ENCODE measurements at places on chromosomes 1 and 21. TPM values are rescaled to one million over a fixed set of nuclear protein-coding genes. Genes with fewer than 3 reads are reported as not detected.

COL8A2 gene
- total RNA-seq, result 1.3 TPM

CA6 gene
- not detected for total RNA-seq

KIF14 gene
- not detected for total RNA-seq

GBP6 gene
- total RNA-seq, result not detected

AK5 gene
- not detected for total RNA-seq

HAPLN2 gene
- not detected for total RNA-seq

AGT gene
- total RNA-seq, result 5.6 TPM

NUP210L gene
- total RNA-seq, result not detected

CYP2J2 gene
- total RNA-seq, result 2.3 TPM

NMNAT2 gene
- total RNA-seq, result 1.3 TPM

PDE4DIP gene
- 36.6 TPM for total RNA-seq

NTRK1 gene
- total RNA-seq, result not detected

HEYL gene
- 33.6 TPM for total RNA-seq

LY9 gene
- 1.6 TPM for total RNA-seq

MEAF6 gene
- total RNA-seq, result 43.5 TPM

KANK4 gene
- total RNA-seq, result 23.7 TPM

HOOK1 gene
- 20.5 TPM for total RNA-seq

FBXO2 gene
- 87.4 TPM for total RNA-seq

TFF2 gene
- 1.3 TPM for total RNA-seq

C1orf167 gene
- total RNA-seq, result not detected

DIP2A gene
- total RNA-seq, result 28.5 TPM

All from body of pancreas (tissue), 4 donors.